Gastrocnemius medialis (tissue), 4 donors: ENCODE measurements at places on chromosomes 1 and 21. TPM values are rescaled to one million over a fixed set of nuclear protein-coding genes. Genes with fewer than 3 reads are reported as not detected.

The DYNLT4 gene
- not detected for total RNA-seq

DNA sequence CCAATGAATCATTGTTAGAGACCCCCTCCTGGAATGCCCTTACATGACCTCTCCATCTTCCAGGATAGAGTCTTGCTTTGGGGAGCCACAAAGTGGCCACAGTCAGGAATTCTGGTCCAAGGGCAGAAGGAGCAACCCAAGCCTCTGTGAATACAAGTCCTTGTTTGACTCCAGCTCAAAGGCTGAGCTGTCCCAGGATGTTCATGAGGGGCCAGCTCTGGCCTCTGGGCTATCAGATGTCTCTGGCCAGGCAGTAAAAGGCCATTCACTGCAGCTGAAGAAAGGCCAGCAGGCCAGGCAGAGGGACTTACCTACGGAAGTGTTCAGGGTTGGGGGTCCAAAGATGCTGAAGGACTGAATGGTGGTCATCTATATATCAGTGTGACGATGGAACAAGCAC is 98.3 kb upstream of the IPO9 start:
- peaks cover 32% of the 10 kb centered on the region for H3K4me1 ChIP-seq
- H3K4me3 ChIP-seq = no peak overlapping the region
- H3K36me3 ChIP-seq = no peaks in the 10 kb centered on the region
- no peak for DNase-seq
- H3K27me3 ChIP-seq = no peaks in the 10 kb centered on the region
- H3K27ac ChIP-seq = no peak overlapping the region

DNA sequence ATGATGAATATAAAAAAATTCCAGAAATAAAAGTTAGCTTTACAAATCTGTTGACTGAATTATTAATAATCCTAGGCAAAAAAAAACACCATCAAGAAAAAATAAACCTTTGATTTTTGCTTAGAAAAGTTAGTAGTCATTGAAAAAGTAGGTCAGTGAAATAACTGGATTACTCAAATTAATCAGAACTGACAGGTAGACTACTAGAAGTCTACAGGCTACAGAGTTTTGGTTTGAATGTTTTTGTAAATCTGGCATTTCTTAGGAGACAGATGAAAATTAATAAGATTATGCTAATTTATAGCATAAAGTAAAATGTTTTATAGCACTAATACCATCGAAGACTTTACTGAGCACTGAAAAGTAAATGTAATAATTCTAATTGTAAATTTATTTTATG is 511.9 kb downstream of the PTPRC start:
- H3K4me3 ChIP-seq = no peak overlapping the region
- no peaks in the 10 kb centered on the region for H3K36me3 ChIP-seq
- H3K4me1 ChIP-seq = no peaks in the 10 kb centered on the region

DNA sequence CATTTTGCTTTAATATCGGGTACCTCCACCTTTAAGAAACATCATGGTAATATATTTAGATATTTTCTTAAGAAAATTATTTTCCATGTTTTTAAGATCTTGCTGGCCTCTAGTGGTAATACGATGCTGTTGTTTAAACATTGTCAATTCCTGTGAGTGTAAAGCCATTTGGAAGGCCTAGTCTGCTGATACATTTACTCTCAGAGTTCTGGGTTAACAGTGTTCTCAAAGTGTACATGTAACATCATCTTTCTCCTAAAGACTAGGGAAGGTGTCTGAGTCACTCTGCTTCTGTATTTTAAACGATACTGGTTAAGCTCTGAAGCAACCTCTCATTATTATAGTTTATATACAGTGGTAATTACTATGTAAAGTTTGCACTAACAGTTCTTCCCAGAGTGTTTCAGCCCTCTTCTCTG is 189.1 kb downstream of the RASAL2 start:
- DNase-seq = no peak
- H3K27me3 ChIP-seq = no peaks in the 10 kb centered on the region
- H3K4me3 ChIP-seq = no peak overlapping the region
- H3K4me1 ChIP-seq = peaks cover 3% of the 10 kb centered on the region
- H3K27ac ChIP-seq = no peak overlapping the region

GRCh38 chr21:41251961-41252642 is 64.5 kb upstream of the FAM3B start:
- H3K27me3 ChIP-seq = no peaks in the 10 kb centered on the region
- H3K4me3 ChIP-seq = no peak overlapping the region
- peaks cover 17% of the 10 kb centered on the region for H3K36me3 ChIP-seq
- H3K27ac ChIP-seq = no peak overlapping the region
- DNase-seq = no peak

DNA sequence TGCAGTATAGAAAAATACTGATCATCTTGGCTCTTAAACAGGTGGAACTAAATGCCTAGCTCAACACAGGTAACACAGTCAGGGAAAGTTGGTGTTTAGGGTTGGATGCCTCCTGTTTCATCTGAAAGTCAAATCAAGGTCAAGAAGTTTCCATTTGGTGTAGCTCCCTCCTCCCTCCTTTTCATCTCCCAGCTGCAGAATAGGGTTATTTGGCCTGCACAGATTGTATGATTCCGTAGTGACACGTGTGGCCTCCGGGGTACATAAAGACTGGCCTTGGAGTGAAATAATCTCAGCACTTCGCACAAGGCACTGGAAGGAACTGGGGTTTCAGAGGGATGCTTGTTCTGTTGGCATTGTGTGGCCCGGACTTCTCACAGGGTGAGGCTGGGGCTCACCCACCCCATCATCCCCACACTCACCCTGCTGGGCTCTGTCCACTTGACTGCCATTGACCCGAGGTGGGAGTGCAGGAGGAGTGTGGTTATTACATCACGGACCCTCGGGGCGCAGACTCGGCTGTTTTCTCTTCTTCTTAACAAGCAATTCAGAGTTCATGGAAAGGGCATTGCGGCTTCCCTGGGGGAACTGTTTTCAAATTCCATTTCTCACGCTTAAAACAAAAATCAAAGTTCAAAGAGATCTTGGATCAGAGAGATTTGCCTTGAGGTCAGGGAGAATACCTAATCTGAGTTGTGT is 18.4 kb downstream of the IGSF5 start:
- no peaks in the 10 kb centered on the region for H3K27me3 ChIP-seq
- no peak overlapping the region for H3K4me3 ChIP-seq
- no peaks in the 10 kb centered on the region for H3K4me1 ChIP-seq
- DNase-seq = no peak
- H3K27ac ChIP-seq = no peak overlapping the region
